ENCODE measurements at places on chromosomes 6 and 20. TPM values are rescaled to one million over a fixed set of nuclear protein-coding genes. Genes with fewer than 3 reads are reported as not detected.

The OPRL1 gene
- 2.2 TPM for total RNA-seq

The KIF13A gene
- total RNA-seq = 27.8 TPM

The HCK gene
- 1.4 TPM for total RNA-seq

The C6orf15 gene
- total RNA-seq = not detected

The RAET1E gene
- not detected for total RNA-seq

The TLDC2 gene
- 0.17 TPM for total RNA-seq

The MTO1 gene
- 28.2 TPM for total RNA-seq

The TAPBP gene
- total RNA-seq = 49.3 TPM

DNA sequence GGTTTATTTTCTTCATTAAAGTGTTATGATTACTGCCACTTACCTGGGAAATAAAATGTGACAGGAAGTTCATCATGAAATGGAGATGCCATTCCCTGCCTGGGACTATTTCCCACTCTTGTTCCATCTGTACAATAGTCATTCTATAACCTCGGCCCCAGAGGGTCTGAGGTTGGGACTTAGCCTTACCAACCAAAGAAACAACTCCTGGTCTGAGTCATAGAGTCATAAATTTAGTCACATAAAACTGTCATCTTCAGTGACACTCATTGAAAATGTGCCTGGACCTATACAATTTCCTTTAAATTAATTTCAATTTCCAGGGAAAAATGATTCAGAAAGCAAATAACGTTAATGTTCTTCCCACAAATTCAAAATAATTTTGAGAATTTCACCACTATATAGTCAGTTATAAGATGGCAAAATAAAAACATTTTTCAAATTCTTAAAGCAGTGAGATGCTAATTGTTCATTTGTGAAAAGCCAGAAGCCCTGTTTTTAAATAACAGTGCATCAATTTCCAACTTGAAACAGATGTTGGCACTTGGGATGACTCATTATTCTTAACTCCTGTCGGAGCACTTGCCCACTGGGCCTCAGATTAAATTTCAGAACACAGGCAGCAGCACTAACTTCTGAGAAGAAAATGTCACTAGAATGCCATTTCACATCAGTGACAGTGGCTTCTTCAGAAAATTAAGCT, 201.2 kb upstream of the SMLR1 start:
- no peak for DNase-seq

DNA sequence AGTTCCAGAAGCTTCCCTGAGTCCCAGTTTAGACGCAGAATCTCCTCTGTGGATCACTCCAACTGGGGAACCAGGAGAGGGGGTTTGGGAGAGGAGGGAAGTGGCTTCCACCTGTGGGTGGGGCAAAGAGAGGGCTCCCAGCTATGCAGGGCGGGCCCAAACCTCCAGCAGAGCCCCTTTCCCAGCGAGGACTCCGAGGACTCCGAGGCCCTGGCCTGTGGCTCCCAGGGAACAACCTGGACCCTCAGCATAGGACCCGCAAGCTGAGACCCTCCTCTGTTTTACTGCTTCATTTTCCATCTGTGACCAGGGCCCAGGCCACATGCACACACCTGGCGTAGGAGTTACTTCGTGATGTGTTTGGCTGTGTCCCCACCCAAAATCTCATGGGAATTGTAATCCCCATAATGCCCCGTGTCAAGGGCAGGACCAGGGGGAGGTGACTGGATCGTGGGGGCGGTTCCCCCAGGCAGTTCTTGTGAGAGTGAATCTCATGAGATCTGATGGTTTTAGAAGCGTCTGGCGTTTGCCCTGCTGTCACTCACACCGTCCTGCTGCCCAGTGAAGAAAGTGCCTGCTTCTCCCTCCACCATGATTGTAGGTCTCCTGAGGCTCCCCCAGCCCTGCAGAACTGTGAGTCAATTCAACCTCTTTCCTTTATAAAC, 27.9 kb downstream of the NTSR1 start:
- peak; percentile 29 for DNase-seq

DNA sequence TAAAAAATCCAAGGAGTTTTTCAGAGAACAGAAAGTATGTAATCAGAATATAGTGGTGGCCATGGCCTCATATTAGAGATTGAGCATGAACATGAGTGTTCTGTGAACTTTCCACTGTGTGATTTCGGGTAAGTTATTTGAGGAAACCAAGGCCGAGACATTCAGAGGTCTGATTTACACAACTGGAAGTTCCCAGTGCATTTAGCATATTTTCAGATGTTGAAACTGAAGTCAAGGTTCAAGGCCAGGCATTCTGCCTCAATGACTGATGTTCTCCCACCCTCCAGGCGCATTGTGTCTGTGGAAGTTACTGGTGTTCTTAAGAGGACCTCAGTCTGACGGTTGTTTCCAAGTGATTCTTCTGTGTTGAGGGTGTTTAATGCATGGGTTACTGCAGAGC, 26.2 kb downstream of the RNF144B start:
- DNase-seq = no peak

DNA sequence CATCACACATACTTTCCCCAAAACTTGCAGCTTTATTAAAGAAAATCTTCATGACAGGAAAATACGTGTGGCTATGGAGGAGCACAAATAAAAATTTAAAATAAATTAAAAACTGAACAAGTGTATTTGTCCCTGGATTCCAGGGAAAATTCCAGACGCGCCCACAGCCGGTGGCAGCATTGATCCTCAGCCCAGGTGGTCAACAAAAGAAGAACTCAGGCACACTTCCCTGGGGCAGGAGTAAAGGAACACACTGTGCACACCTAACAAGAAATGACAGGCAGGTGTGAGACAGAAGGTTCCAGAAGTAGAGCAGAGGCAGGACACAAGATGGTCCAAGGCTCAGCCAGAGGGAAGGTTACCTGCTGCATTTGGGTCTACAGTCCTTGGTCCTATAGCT, 36.3 kb downstream of the FOXA2 start:
- no peak for DNase-seq

DNA sequence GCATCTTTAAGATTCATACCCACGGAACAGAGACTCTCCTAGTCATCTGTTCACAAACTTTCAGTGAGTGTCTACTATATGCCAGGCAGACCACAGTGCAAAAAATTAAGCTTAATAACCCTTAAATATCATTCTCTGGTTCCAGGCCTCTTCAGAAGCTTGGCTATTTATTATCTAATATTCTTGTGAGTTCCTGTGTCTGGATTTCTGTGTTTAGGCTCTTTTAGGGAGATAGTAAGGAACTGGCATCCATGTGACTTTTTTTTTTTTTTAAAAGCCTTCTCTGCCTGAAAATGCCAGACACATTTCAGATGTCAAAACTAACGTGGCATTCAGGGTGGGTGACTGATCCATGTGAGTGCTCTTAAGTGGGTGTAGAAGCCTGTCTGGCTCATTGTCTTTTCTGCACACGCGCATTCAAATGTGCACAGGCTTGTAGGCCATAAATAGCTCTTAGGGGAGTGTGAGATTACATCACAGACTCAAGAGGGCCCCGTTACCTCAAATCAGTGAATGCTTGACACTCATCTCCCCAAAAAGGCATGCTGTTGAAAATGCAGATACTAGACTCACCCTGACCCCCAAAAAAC, 141.9 kb downstream of the GMPR start:
- no peak for DNase-seq

GRCh38 chr20:5216663-5217062, 89.9 kb downstream of the CDS2 start:
- no peak for DNase-seq

- DNase-seq = no peak
These were observed 143.3 kb downstream of the UST start for GRCh38 chr6:148890096-148890495.

- peak; percentile 34 for DNase-seq
These were observed 1.4 kb upstream of the LIN28B start for GRCh38 chr6:104955491-104955890.

- no peak for DNase-seq
These were observed 58.7 kb upstream of the RNF24 start for GRCh38 chr20:4073852-4074741.

- DNase-seq = no peak
These were observed 20.1 kb downstream of the C6orf141 start for GRCh38 chr6:49570474-49571079.

GRCh38 chr6:25612666-25613065, 39.3 kb upstream of the SCGN start:
- no peak for DNase-seq

- no peak for DNase-seq
These were observed 5.3 kb upstream of the UBD start for GRCh38 chr6:29564875-29565274.

DNA sequence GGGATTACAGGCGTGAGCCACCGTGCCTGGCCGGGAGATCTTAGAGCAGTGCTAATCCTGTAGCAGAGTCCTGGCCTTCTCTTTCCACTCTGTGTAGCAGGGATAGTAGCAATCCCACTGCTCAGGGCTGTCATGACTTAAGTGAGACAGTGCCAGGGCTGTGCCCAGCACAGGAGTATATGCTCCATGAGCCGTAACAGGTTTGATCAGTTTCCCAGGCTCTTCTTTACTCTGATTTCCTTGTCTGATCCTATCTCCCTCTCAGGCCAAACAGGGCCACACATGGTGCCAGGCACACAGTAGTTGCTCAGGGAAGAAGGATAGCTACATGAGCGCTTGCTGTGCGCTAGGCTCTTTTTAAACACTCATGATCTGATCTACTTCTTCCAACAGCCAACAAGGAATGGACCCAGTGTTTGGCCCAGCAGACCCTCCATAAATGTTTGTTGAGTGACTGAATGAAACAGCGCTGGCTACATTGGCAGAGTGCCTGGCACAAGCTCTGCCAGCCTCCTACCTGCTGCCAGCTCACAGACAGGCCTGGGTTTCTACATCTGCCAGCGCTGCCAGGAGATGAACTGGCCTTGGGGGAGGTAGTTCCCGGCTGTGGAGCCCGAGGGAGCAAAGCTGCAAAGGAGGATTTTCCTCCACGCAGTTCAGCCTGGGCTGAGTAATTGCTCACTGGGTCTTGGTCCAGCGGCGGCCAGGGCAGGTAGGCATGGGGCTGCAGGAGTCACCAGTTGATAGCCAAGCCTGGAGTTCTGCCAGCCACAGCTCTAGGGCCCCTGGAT, 36.9 kb downstream of the SNAI1 start:
- no peak for DNase-seq

All from WTC11 (cell line).